ENCODE measurements at places on chromosomes 2 and 18.

DNA sequence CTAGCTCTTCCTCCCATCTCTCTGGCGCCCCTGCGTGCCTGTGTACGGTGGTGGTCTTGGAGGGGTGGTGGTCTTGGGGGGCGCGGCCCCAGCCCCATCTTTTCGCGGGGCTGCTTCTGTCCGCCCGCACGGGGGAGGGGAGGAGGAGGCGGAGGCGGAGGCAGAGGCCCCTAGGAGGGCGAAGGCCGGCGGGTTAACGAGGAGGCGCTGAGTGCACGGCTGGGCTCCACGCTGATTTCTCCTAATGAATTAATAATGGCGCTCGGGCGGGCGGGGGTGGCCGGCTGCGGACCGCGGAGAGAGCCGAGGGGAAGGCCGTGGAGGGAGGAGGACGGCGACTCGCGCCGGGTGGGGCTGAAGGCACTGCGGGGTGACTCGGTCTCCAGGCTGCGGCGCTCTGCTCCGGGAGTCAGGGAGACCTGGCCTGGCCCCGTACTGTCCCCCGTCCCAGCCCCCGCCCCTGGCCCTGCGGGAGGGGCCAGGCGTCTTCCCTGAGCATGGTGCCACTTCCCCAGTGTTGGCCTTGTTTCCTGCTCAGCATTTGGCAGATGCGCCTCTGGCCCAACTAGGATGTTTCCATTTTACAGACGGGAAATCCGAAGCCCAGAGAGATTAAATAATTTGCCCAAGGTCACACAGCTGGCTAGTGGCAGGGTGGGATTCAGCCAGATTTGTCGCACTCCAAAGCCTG, 6.0 kb downstream of the GAREM2 start:
- DNase-seq, result no peak

DNA sequence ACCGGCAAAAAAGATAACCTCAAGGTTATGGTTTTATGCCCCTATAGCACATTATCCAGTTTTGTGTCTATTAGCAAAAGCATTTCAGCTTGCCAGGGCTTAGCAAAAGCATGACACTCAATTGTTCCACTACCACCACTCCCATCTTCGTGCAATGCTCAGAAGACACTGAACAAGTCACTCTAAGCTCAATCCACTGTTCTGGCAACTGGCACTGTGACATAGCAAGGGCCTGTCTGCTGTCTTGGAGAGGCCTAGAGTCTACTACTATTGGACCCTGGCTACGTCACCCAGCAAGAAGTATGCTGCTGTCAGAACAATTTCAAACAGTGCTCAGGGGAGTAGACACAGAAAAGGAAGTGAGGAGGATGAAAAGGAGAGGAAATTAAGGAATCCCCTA, 103.5 kb upstream of the PPP1CB start:
- DNase-seq, result no peak

GRCh38 chr18:79322441-79322840, 73.3 kb upstream of the NFATC1 start:
- no peak for DNase-seq

DNA sequence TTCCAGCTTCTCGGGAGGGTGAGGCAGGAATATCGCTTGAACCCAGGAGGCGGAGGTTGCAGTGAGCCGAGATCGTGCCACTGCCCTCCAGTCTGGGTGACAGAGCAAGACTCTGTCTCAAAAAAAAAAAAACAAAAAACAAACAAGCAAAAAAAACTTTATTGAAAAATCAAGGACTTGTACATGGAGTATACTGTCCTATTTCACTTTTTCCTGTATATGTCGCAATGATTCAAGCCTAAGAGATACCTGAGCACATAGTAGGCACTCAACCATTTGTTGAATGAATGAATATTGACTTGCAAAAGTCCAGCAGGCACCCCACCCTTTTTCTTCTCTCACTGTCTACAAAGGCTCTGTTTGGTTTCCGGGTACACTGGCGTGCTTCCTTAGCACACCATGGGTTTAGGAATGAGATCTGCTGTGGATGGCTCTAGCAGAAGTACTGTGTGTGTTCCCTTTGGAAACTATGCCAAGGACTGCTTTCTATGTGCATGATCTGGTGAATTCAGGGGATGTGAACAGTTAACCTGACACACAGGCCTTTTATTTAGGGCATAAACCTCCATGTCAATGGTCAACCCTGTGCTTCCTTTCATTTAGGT, 6.1 kb downstream of the APCDD1 start:
- no peak for DNase-seq

GRCh38 chr2:95056044-95056443, 30.5 kb downstream of the MAL start:
- DNase-seq, result no peak

- DNase-seq, result no peak
Measured at GRCh38 chr18:34985963-34986362, 55.2 kb upstream of the MAPRE2 start.

- DNase-seq, result no peak
Measured at GRCh38 chr2:239305771-239306170, 95.0 kb downstream of the HDAC4 start.

DNA sequence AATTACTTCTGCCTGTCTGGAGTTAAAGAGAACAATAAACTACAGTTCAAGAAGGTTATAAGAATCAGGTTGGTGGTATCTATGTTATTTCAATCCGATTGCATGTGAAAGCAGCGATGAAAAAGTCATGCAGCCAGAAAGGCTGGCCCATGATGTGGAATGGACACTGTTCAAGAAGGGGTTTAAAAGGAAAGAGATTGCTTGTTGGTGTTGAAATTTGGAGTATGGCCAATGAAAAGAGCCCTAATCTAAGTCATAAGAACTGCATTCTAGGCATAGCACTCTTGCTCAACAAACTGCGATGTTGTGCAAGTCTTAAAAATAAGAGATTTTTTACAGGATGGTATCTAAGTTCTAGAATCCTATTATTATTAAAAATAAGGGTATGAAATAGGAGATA, 61.3 kb downstream of the EFEMP1 start:
- DNase-seq, result peak; percentile 83

GRCh38 chr18:76967721-76968472, 145.5 kb downstream of the ZNF236 start:
- no peak for DNase-seq

GRCh38 chr2:43488737-43489136, 107.1 kb downstream of the THADA start:
- no peak for DNase-seq

- DNase-seq, result no peak
Measured at GRCh38 chr18:22676423-22676822, 256.7 kb upstream of the RBBP8 start.

GRCh38 chr2:97868986-97869721, 126.6 kb downstream of the TMEM131 start:
- DNase-seq, result no peak
